ENCODE measurements at places on chromosomes 5 and 9.
A peak's percentile ranks its signal among the peaks of the same experiment; 100 is the strongest.

- peak; percentile 45 for DNase-seq
Observed at GRCh38 chr5:170603578-170604565, 100.1 kb downstream of the KCNIP1 start.

- DNase-seq, result no peak
Observed at GRCh38 chr9:132099167-132099566, 19.5 kb upstream of the MED27 start.

GRCh38 chr9:135992486-135993408, 31.6 kb upstream of the UBAC1 start:
- peak; percentile 88 for DNase-seq

DNA sequence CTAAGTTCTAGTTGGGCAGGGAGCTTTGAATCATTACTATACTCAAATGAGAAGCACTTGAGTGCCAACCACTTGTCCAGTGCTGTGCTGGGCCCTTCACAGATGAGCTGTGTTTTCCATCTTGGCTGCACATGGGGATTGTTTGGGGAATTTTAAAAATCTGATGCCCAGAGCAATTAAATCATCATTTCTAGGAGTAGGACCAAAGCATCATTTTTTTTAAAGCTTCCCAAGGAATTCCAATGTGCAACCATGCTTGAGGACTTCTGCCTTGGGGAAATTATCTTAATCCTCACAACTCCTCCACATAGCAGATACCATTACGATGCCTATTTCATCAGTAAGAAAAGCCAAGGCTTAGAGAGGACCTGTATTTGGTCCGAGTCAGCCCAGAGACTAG, 131.4 kb downstream of the TMEM174 start:
- DNase-seq, result no peak

GRCh38 chr9:21711504-21711903, 90.9 kb upstream of the MTAP start:
- no peak for DNase-seq

DNA sequence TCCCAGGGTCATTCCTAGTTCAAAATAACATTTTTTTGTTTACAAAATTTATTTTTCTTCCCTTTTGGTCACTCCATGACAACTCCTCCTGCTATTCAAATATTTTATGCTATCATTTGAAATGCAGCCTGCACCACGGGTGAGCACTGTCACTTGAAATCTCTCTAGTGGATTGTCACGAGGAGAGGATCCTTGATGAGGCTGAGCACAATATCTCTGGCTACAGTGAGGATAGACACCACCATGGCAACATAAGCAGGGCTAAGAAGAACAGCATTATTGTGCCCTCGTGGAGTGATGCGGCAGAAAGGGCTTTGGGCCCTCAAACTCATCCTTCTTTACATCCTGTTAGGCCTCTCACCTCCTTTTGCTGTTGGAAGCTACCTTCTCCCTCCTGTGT, 321.9 kb downstream of the RAB3C start:
- no peak for DNase-seq

DNA sequence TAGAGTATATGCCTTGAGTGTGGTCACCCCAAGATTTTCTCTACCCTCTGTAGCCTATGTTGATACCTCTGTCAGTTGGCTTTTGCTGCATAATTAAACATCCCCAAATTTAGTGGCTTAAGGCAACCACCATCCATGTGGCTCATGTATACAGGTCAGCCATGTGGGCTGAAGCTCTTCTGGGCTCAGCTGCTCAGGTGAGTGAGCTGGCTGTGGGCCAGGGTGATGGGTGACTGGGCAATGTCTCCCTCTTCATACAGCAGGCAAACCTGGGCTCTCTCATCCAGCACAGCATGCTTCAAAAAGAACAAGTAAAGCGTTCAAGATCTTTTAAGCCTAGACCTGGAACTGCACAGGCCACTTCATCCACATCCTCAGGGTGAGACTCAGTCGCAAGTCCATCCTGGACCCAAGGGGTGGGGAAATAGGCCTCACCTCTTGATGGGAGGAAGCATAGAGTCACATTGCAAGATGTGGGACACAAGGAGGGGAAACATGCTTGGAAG, 188.2 kb upstream of the TAS2R1 start:
- no peak for DNase-seq

DNA sequence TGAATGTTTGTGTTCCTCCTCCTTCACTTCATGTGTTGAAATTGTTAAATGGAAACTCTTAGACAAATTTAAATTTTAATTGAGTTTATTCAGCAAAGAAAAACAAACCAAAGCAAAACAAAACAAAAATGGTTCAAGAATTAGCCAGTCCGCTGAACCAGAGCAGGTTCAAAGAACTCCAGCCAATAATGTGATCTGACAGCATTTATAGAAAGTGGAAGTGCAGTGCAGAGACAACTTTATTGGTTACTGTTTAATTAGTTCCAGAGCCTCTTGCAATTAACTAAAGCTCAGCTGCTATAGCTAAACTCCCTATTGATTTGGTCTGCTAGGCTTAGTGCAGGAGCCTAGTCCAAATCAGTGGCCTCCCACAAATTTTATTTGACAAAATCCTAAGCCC, 132.9 kb downstream of the RNF180 start:
- DNase-seq, result no peak

GRCh38 chr5:134227259-134227658, 1.4 kb upstream of the PPP2CA start:
- DNase-seq, result no peak

DNA sequence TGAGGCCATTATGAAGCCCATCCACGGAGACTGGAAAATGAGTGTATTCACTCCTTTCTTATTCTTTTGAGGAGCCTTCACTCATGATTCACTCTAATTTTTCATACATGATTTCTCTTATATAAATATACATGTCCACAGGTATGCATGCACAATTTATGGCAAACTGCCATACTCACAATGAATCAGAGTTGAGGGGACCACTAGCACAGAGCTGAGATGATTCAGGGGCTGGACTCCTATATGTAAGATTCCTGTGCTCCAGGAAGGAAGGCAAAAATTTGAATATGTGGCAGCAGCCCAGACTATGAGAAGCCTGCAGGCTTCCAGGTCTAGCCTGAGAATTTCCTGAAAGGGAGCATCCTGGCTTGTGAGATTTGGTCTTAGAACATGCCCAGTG, 484.6 kb downstream of the PRELID2 start:
- DNase-seq, result no peak

- DNase-seq, result no peak
Observed at GRCh38 chr5:178389796-178390195, 157.2 kb upstream of the PHYKPL start.

- DNase-seq, result no peak
Observed at GRCh38 chr9:124322618-124323432, 65.1 kb downstream of the NEK6 start.

- DNase-seq, result no peak
Observed at GRCh38 chr5:33530183-33531036, 89.6 kb downstream of the TARS1 start.

GRCh38 chr5:171415115-171415730, 4.2 kb upstream of the FGF18 start:
- no peak for DNase-seq

DNA sequence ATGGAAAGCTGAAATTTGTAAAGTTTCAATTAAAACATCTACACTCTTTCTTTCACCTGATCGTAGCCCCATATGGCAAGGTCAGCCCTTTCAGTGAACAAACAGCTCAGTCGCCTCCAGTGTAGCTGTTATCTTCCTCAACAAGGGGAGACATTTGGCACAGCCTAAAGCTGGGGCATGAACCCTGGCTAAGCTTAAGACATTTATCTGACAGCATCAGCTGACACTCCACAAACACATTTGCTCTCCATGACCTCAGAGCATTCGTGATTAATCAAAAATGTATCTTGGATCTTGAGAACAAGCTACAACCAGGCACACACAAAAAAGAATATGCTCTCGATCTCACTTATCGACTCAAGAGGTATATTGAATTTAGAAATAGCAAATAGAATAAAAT, 67.3 kb downstream of the POU5F2 start:
- no peak for DNase-seq

GRCh38 chr5:10374046-10375022, 20.8 kb downstream of the MARCHF6 start:
- no peak for DNase-seq

- no peak for DNase-seq
Observed at GRCh38 chr5:139088024-139088423, 110.1 kb downstream of the SIL1 start.

GRCh38 chr5:76787237-76787636, 31.6 kb upstream of the F2RL1 start:
- peak; percentile 57 for DNase-seq

GRCh38 chr5:54357408-54358058, 47.2 kb upstream of the ARL15 start:
- DNase-seq, result no peak

- DNase-seq, result peak; percentile 59
Observed at GRCh38 chr9:106916466-106917235, 53.7 kb downstream of the ZNF462 start.

GRCh38 chr9:100479820-100480219, 6.9 kb downstream of the TMEFF1 start:
- DNase-seq, result no peak

DNA sequence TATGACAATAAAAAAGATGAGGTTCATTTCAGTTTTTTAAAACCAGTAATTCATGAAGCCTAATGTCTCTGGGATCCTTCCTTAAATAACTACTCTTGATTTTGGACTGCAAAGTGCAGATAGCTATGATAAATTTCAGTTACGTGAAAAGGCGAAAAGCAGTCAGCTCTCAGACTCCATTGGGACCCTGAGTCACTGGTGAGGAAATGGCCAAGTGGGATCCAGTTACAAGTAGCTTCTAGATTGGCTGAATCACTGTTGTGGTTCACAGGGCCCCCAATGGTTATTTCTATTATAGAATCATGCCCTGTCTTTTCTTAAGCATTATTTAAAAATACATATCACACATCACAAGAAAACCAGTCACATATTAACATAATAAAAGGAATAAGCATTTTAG, 31.1 kb upstream of the PPP3R2 start:
- peak; percentile 14 for DNase-seq

DNA sequence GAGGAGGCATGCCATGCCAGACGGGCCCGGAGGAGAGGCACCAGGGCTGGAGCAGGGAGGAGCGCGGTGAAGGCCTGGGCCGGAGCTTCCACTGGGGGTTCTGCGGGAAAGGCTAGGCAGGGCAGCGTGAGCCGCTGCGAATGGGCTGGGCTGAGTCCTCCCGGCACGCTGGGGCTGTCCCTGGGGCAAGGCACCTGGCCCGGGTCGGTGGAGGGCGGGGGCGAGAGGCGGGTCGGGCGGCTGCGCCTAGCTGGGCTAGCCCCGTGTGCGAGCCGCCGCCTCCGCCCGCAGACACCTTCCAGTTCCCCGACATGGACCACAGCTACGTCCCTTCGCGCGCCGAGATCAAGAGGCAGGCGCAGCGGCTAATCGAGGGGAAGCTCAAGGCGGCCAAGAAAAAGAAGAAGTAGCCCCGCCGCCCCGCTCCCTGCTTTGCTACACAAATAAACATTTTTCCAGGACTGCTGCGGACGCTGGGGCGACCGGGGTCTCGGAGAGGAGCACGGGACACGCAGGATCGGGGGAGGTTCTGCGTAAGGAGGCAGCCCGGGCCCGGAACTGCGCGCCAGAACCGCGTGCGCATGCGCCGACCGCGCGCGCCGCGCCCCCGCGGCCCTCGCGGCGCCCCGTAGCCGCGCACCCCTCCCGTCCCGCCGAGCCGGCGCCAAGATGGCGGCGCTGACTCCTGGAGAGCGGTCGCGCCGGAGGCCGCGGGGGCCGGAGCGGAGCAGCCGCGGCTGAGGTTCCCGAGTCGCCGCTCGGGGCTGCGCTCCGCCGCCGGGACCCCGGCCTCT, at the start of gene RABL6:
TSS of gene RABL6 (plus strand) at position 668 of the 794 bp plus-strand sequence. CDS start 249 bp downstream, outside the sequence.
- DNase-seq, result peak; percentile 41

DNA sequence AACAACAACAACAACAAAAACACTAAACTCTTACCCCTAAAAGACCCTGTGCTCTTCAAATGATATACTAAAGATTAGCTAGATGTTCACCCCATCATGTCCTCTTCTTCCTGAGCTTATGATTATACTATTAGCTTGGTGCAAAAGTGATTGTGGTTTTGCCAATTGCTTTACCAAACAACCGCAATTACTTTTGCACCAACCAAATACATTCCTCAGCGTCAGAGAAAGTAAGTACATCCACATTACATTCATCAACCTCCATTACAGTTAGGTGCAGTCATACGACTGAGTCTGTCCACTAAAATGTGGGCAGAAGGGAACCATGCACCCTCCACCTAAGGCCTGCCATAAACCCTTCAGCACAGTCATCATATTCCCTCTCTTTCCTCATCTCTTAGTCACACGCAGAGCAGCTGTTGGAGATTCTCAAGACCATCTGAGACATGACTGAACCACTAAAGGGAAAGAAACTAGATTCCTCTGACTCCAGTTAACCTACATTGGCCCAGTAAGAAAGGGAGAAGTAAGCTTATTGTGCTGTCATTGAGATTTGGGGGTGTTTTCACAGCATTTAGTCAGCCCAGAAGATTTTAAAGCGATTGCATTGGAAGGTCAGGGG, 181.6 kb upstream of the TLE4 start:
- DNase-seq, result peak; percentile 12

DNA sequence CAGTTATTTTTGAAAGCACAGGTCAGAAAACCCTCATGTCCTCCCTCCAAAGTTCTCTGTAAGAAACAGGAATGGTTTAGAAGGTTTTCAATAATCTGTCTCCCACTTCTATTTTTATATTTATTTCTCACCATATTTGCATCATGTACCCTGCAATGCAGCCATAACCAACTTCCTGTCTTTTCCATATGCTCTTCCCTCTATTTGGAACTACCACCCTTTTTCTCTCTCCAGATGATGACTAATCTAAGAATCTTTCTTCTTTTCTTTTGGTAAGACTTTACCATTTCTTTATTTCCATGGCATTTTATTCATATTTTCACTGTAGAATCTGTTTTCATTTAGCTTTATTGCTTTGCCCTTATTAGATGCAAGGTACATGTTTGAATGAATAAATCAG, 33.9 kb downstream of the MAN2A1 start:
- no peak for DNase-seq

- peak; percentile 83 for DNase-seq
Observed at GRCh38 chr9:111356481-111357244, 26.6 kb upstream of the OR2K2 start.

DNA sequence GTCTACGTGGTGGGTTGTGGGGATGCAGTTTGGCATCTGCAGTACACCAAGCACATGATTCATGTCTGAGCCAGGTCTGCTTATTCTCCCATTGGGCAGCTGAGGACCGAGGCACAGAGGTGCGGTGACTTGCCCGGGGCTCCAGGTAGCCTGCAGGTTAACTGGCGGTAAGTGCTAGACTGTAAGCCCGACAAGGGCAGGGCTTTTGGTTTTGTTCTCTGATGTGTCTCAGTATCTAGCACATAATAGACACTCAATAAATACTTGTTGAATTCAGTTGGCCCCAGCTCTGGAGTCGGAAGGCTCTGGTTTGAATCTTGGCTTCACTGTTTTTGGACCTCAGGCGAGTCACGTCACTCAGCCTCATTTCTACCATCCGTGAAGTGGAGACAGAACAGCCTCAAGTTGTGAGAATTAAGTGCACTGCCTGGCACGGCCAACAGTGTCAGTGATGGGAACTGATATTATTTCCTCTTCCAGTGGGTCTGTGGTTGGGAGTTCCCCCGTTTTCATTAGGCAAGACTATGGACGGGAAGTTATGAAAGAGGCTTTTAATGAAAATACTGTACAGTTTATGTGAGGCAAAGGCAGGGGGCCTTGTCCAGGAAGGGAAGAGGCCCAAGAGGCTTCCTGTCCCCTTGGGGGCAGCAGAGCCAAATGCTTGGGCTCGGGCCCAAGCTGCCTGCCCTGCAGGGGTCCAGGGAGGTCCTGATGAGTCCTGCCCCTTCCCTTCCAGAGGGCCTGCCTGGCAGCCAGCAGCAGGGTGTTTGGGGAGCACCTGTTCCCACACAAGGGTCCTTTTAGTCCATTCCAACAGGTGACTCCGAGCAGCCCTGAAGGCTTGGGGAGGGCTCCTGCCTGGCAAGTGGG, 3.3 kb downstream of the PRELID1 start:
- DNase-seq, result no peak

Data from H4 (cell line).